ENCODE measurements at places on chromosomes 12 and 14.

DNA sequence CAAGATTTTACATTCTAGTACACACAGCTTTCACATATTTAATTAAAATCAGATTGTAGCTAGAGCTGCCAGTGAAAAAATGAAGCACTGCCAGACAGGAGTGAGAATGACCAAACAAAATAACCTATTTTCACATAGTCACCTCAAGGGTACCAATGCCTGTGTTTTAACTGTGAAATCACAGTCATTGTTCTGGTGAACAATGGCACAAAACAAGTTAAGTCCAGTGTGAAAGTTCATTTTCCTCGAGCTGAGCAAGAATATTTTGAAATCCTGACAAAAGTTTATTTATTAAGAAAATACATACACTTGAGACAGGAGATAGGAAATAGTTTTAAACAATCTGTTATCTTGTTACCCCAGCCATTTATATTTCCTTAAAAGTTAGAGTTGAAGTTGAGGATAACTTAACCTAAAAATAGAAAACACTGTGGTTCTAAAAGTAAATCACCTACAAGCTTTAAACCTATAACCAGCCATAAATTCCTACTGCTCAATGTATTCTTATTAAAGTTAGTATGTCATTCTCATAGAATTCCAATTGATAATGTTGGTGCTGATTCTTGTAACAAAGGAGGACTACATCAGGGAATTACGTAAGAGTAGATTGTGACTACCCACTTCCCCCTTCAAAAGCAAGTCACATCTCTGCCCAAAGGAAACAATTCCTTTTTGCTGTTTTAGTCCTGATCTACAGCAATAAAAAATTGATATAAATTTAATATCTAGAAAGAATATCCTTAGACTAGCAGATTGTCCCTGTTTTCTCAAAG is 15.9 kb downstream of the DENND5B start:
- no peak for DNase-seq

GRCh38 chr12:106170285-106170684 is 31.5 kb upstream of the NUAK1 start:
- DNase-seq: no peak

GRCh38 chr14:93834699-93835371 is 46.5 kb upstream of the PRIMA1 start:
- no peak for DNase-seq

DNA sequence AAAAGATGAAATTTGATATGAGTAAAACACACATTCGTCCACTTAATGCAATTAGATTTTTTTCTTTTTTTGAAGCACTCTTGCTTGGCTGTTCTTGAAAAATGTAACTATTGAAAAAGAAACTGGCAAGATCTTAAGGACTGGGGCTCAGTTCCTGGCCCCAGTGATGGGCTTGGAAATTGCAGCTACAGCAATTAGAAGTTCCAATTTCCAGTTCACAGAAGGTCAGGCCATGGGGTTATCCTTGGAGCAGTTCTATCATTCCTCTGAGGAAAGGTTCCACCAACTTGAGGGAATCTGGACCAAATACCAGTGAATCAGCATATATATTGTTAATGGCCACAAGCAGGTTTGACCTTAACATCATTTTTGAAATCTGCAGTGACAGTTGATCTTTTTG is 18.9 kb downstream of the IGF1 start:
- no peak for DNase-seq

- no peak for DNase-seq
These were observed 20.9 kb upstream of the GPRC5A start for GRCh38 chr12:12870465-12870864.

GRCh38 chr12:66959276-66959675 is 280.4 kb upstream of the GRIP1 start:
- DNase-seq: no peak

GRCh38 chr12:23550753-23551152 is 398.7 kb downstream of the SOX5 start:
- DNase-seq: no peak

DNA sequence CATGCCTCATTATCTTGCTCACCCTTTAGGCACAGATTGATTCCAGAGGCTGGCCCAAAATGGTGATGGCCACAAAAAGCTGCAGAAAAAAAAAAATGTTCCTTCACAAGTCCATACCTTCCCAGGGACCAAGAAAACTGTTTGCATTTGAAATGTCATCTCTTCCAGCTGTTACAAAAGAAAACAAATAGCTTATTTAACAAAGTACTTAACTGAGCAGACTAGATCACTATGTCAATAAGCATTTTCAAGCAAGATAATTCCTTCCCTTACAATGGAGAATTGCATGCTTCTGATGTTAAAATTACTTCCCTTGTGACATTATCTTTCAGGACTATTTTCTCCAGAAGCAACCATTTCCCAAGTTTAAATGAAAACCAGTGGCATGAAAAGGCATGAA is 377.9 kb upstream of the KITLG start:
- DNase-seq: no peak

- DNase-seq: no peak
These were observed 30.1 kb downstream of the PRKCH start for GRCh38 chr14:61351477-61351876.

GRCh38 chr14:69079747-69080146 is 73.2 kb downstream of the DCAF5 start:
- DNase-seq: no peak

DNA sequence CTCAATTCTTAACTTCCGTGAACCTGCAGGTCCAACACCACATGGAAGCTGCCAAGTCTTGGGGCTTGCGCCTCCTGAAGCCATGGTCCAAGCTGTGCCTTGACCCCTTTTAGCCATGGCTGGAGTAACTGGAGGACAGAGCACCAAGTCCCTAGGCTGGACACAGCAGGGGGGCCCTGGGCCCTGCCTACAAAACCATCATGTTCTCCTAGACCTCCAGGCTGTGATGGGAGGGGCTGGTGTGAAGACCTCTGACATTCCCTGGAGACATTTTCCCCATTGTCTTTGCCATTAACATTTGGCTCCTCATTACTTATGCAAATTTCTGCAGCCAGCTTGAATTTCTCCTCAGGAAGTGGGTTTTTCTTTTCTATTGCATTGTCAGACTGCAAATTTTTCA is 570.1 kb downstream of the FSCB start:
- no peak for DNase-seq

DNA sequence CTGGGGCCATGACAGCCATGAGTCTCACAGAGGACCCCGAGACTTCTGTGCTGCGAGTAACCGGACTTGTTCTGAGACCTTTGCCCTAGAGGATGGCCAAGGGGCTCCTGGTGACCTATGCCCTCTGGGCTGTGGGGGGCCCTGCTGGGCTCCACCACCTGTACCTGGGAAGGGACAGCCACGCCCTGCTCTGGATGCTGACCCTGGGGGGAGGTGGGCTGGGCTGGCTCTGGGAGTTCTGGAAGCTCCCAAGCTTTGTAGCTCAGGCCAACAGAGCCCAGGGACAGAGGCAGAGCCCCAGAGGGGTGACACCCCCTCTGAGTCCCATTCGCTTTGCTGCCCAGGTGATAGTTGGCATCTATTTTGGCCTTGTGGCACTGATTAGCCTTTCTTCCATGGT is 2.1 kb downstream of the DNAJC22 start:
- DNase-seq: no peak

DNA sequence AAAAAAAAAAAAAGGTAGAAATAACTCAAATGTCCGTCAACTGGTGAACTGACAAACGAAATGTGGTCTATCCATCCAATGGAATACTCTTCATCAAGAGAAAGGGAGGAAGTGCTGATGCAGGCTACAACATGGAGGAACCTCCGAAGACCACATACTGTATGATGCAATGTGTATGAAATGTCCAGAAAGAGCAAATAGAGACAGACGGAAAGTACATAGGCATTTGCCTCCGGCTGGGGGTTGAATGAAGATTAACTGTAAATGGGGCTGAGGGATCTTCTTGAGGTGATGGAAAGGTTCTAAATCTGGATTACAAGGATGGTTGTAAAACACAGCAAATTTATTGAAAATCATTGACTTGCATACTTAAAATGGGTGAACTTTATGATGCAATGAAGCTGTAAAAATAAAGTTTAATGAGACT is 35.4 kb downstream of the DLK1 start:
- no peak for DNase-seq

DNA sequence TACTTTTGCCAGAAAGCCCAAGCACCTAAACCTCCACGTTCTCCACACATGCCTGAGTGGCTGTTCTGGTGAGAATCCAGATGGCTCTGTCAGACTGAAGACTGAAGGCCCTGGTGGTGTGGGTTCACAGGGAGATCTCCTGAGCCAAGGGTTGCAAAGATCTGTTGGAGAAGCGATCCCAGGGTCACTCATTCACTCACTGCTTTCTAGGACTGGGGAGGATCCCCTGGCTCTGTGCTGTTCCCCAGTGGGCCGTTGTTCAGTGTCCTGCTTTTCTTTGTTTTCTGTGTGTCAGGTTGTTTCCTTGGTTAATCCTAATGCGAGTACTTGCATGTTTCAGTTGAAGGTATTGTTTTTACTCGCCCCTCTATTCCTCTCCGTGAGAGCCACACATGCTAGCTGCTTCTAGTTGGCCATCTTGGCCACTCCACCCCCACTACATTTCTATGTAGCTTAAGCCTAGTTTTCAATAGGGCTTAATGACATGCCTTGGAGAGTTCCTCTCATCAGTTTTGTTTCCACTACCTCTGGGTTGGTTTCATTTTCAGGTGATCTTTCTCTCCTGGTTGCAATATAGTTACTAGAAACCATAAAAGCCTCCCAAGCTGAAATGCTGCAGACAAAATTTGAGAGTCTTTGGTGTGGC is 144.5 kb upstream of the SLC38A2 start:
- no peak for DNase-seq

- no peak for DNase-seq
These were observed 615.9 kb downstream of the VRK1 start for GRCh38 chr14:97413022-97413539.

GRCh38 chr12:127005406-127005805 is 1261.6 kb upstream of the TMEM132C start:
- no peak for DNase-seq

DNA sequence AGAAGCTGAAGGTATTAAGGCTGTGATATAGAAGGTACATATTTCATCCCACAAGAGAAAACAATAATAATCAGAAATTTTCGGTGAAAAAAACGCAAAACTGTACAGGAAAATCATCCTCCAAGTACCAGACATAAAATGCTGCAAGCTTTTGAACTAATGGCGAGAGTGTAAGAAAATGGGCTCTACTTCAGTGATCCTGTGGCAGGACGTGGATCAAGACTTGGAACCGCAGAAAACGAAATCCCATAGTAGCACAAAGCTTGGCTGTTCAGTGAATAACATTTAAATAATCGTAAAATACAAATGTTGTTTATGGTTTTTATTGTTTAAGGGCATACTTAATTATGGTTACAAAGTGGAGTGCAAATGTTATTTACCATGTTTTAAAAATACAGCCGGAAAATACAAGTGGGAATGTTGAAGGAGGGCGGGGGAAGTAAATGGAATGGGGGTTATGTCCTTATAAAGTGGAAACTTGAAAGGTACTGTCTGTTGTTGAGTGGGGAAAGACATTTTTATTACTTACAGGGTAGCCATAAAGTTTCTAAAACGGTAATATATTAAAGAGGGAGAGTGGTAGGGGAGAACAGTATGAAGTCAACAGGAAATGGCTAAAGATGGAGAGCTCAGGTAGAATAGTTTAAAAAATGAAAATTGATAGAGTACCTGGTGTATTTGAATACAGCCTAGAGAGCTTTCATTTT is 1.1 kb downstream of the SMIM10L1 start:
- no peak for DNase-seq

GRCh38 chr14:22978487-22978837 is 3.9 kb downstream of the AJUBA start:
- DNase-seq: no peak

- DNase-seq: no peak
These were observed 27.8 kb upstream of the BDKRB2 start for GRCh38 chr14:96176811-96177211.

GRCh38 chr12:12823300-12823699 is 10.2 kb downstream of the DDX47 start:
- DNase-seq: no peak

- no peak for DNase-seq
These were observed 9.3 kb upstream of the ITGA5 start for GRCh38 chr12:54428050-54429013.

- DNase-seq: no peak
These were observed 29.8 kb downstream of the TESPA1 start for GRCh38 chr12:54954801-54955200.

DNA sequence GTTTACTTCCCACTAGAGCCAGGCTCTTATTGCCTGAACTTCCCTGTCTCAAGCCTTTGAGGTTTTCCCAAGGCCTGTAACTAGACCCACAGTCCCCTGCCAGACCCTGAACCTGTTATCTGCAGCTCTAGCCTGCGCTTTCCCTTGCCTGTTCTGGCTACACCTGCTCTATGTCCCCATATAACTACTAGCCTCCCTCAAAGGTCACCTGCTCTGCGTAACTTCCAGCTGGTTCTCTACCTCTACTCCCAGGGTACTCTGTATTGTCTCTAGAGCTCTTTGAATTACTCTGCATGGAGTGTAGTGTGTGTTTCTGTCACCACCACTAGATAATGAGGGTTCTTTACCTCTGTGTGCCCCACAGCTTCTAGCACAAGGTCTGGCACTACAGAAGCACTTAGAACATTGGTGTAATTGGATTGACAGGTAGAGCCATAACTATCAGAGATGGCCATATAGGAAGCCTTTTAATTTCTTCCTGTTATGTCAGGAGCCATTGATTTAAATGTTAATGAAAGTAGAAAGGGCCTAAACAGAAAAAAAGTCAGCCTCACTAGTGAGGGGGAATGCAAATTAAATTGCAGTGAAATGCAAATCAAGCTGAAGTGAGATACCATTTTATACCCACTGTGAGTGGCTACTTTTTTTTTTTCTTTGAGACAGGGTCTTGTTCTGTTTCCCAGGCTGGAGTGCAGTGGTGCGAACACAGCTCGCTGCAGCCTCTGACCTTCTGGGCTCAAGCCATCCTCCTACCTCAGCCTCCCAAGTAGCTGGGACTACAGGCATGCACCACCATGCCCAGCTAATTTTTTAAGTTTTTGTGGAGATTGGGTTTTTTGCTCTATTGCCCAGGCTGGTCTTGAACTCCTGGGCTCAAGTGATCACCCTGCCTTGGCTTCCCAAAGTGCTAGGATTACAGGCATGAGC is 47.8 kb downstream of the EID3 start:
- DNase-seq: no peak

DNA sequence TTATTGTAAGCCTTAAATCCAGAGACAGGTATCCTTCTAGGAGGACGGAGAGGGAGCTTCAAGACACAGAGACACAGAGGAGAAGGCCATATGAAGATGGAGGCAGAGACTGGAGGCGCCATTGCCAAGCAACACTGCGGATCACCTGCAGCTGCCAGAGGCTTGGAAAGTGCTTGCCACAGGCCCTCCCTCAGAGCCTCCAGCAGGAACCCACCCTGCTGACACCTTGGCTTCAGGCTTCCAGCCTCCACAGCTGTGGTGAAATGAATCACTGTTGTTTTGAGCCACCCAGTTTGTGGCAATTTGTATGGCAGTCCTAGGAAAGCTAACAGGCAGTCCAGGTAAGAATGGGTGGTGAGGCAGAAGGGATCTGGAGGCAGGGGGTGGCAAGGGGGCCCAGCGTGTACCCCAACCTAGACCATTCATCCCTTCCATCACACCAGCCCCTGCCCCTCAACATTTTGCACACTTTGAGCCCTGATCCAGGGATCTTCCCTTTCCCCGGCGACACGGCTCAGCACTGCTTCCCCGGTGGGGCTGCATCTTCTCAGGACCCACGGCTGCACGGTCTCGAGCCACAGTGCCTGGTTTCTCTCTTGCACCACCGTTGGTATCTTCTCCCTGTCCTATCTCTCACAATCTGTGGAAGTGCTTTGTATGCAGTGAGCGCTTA is 22.3 kb upstream of the BCDIN3D start:
- no peak for DNase-seq

GRCh38 chr12:55706568-55707218 is 1.0 kb downstream of the ITGA7 start:
- no peak for DNase-seq

- no peak for DNase-seq
These were observed 34.7 kb upstream of the YY1 start for GRCh38 chr14:100203962-100204834.
